HT-29 (cell line): ENCODE measurements at places on chromosomes 2 and 18.

DNA sequence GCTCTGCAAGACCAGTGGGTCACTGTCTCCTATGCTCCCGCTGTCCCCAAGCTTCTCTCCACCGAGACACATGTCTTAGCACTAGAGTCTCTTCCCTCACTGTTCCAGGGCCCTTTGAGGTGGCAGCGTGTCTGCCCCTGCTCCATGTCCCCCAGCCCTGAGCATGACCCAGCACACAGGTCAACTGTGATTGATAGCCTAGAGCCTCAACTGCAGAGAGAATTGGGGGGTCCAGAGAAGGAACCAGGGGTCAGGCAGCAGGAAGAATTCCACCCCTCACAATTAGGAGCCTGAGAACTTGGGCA, 54.6 kb upstream of the ODC1 start:
- DNase-seq = no peak

GRCh38 chr2:202149155-202149762, 76.2 kb downstream of the KIAA2012 start:
- DNase-seq = no peak

DNA sequence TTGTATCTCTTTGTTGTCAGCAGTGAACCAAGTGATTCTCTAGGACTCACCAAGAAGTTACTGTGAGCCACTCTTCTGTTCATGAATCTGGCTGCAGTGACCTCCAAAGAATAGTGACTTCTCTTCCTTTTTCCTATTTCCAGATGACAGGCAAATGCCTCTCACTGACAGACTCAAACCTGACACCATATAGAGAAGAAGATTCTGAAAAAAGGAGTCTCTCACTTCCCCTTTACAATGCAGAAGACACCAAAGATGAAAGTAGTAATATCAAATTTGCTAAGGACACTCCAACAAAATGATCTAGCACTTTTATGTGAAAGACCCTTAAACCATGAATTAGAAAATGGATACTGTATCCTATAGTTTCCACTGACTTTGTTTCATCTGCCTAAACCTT, 44.4 kb upstream of the SETBP1 start:
- DNase-seq = no peak

DNA sequence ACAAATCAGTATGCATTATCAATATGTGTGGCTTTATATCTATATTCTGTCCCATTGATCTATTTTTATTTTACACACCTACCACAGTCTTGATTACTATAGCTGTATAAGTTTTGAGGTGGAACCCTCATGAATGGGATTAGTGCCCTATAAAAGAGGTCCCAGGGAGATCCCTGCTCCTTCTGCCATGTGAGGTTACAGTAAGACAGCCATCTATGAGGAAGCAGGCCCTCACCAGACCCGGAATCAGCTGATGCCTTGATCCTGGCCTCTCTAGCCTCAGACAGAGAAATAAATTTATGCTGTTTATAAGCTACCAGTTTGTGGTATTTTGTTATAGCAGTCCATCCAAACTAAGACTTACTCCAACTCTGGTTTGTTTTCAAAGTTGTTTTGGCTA, 54.9 kb downstream of the HNRNPLL start:
- DNase-seq = no peak

GRCh38 chr2:130864830-130865800, 28.4 kb downstream of the ARHGEF4 start:
- peak; percentile 3 for DNase-seq

GRCh38 chr2:24970483-24971285, 1.1 kb downstream of the DNAJC27 start:
- DNase-seq = peak; percentile 15

- no peak for DNase-seq
Measured at GRCh38 chr18:10157706-10158105, 243.9 kb downstream of the VAPA start.

GRCh38 chr2:108409768-108410167, 32.0 kb downstream of the SULT1C4 start:
- DNase-seq = no peak

DNA sequence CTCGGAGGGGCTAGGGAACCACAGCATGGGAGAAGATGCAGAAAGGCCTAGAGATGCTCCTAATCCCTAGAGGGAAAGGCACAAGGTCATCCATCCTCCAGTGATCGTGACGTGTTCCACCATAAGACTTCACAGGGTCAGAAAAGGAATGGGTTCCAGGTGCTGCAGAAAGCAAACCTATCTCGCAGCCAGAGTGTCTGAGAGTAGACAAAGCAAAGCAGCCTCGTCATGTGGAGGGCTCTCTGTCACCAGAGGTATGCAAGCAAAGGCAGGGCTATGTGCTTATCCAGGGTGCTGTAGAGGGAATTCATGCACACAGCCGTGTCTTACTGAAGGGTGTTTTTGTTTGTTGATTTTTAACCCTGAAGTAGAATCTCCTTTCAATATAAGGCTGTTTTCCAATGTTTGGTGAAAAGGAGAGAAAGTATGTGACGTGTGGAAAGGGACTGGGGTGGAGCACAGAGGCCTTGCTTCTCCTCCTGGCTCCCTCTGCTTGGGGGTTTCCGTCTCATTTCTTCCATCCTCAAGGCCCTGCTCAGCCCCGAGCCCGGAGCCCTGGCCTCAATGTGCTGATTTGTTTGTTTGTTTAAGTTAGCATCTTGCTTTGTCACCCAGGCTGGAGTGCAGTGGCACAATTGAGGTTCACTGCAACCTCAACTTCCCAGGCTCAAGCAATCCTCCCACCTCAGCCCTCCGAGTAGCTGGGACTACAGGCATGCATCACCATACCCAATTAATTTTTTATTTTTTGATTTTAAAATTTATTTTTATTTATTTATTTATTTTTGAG, 3.0 kb downstream of the GPR55 start:
- no peak for DNase-seq

DNA sequence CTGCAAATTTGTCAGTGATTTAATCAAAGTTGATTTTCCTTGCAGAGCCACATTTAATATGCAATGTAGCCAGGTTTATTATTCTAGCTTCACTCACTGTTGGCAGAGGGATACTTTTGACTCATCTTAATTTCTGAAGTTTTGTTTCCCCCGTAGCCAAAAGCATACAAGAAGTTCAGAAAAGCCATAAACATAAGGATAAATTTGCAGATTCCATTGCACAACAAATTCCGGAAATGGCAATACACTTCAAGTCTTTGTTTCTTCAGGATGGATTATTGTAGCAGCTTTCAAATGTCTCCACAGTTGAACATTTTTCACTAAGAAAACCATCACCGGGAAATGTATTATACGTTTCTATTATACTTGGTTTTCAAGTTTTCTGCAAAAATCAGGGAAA, 88.0 kb upstream of the ZCCHC2 start:
- no peak for DNase-seq

GRCh38 chr2:138421971-138422335, 79.6 kb upstream of the SPOPL start:
- peak; percentile 28 for DNase-seq

DNA sequence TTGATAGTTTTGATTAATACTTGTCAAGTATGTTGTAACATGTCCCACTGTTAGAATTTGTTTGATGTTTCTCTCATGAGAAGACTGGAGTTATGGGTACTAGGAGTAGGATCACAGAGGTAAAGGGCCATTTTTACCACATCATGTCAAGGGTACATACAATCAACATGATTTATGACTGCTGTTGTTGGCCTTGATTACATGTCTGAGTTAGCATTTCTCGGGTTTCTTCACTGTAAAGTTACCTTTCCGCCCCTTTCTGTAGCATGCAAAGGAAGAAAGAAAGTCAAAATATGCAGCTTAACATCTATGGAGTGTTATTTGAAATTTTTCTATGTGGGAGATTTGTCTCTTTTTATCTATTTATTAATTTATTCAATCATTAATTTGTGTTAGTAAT, 1456.4 kb downstream of the SUCLG1 start:
- DNase-seq = no peak

GRCh38 chr2:187150670-187151069, 297.4 kb downstream of the CALCRL start:
- no peak for DNase-seq

GRCh38 chr2:186589612-186590349, at the start of gene ITGAV:
Gene ITGAV (plus strand): TSS chr2:186590056. CDS start chr2:186590339, 283 bp downstream.
- DNase-seq = peak; percentile 95

- no peak for DNase-seq
Measured at GRCh38 chr2:239912938-239913635, 112.1 kb downstream of the NDUFA10 start.

DNA sequence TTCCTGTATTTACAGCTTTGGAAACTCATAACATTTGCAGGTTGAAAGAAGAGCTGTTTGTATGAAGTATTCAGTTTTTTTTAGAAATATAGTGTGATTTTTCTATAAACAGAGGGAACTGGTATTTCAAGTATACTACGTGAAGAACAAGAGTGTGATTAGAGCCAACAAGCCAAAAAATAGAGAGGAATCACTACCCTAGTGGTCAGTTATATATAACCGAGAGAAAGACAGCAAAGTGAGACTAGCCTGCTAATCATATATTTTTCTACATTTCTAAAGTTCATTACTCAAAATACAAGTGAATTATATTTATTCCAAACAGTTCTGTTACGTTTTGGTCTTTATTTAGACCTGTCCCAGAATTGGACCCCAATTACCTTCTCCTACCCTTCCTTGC, 444.8 kb upstream of the NRP2 start:
- no peak for DNase-seq

DNA sequence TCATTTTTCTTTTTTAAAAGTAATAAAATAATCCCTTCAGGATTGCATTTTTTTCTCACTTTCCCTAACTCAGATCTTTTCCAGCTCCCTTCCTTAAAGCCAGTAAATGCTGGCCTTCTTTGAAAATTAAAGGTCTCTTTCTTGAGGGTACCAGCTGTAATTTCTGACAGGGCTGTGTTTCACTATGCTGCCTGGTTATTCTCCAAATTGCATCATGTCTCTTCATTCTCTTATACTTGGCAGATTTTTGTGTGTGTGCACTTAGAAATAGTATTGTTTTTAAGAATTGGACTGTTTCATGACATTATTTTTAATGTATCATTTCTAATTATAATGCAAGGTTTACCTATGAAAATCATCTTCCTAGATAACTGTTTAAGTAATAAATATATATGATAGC, 72.0 kb upstream of the EPB41L5 start:
- DNase-seq = no peak

GRCh38 chr2:162297925-162298552, 20.4 kb downstream of the IFIH1 start:
- peak; percentile 84 for DNase-seq

DNA sequence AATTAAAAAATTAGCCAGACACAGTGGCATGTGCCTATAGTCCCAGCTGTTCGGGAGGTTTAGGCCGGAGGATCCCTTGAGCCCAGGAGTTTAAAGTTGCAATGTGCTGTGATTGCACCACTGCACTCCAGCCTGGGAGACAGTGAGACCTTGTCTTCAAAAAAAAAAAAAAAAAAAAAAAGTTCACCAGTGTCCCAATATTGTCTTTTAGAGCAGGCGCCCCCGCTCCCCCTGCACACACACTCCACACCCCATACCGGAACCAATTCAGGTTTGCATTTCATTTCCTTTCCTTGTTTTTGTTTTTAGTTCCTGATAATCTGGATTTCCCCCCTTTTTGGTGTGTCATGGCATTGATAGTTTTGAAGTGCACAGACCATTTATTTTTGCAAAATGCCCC, 10.4 kb downstream of the TMEM87B start:
- no peak for DNase-seq

- DNase-seq = no peak
Measured at GRCh38 chr18:58928386-58928785, 63.7 kb downstream of the ZNF532 start.

GRCh38 chr2:239558661-239559060, 157.8 kb upstream of the HDAC4 start:
- DNase-seq = no peak

DNA sequence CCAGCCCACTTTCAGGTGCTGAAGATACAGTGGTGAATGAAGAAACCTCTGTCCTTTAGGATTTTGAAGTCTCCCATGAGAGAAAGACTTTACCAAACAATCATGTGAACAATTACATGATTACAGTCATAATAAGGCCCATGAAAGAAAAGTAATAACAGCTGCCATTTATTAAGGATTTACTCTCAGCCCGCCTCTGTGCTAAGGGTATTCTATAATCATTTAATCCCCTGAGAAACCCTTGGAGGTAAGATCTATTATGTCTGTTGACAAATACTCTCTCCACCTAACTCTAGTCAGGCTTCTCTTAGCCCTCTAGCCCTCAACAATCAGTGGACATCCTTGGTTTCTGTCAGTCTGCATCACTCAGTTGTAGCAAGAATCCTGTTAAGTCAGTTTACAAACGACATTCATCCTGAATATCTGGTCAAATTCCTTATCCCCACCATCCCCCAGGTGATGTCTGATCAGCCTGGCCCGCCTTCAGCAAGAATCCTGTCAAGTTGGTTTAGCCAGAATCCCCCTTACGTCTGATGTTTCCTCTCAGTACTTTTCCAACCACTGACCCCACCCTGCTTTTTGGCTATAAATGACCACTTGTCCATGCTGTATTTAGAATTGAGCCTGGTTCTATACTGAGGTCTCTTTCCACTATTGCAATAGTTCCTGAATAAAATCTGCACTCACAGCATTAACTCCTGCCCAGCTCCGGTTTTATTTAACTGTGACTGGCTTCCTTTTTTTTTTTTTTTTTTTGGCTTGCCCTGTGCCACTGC, 12.2 kb upstream of the SOCS6 start:
- peak; percentile 48 for DNase-seq
